ENCODE measurements at places on chromosomes 2 and 18.

- DNase-seq: no peak
Observed at GRCh38 chr2:68791914-68792313, 57.3 kb downstream of the ARHGAP25 start.

GRCh38 chr2:121925466-121925865, 170.0 kb downstream of the TSN start:
- DNase-seq: no peak

- no peak for DNase-seq
Observed at GRCh38 chr2:152449578-152449977, 114.6 kb downstream of the FMNL2 start.

- DNase-seq: peak; percentile 38
Observed at GRCh38 chr2:241218131-241219029, 29.9 kb downstream of the ANO7 start.

- DNase-seq: no peak
Observed at GRCh38 chr2:76867854-76868253, 654.3 kb downstream of the LRRTM4 start.

DNA sequence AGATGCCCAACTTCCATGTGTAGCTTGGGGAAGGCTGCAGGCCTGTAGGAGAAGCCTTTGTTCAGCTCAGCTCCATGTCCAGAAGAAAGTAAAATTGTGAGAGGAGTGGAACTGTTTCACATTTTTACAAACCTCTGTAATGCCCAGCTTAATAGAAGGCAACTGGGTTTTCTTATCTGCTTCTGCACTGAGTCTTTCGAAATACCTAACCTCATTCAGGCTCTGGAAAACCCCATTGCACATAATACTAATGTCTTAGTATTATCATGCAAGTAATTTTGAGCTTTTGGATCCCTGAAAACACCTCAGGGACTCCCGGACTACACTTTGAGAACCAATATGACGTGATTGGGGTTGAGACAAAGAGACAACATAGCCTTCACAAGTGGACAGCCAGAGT, 5.8 kb downstream of the SMIM21 start:
- DNase-seq: no peak

- DNase-seq: no peak
Observed at GRCh38 chr2:18752022-18752493, 162.7 kb upstream of the NT5C1B start.

- no peak for DNase-seq
Observed at GRCh38 chr2:177058747-177059146, 153.8 kb upstream of the HNRNPA3 start.

GRCh38 chr18:58896268-58896667, 31.6 kb downstream of the ZNF532 start:
- DNase-seq: no peak

DNA sequence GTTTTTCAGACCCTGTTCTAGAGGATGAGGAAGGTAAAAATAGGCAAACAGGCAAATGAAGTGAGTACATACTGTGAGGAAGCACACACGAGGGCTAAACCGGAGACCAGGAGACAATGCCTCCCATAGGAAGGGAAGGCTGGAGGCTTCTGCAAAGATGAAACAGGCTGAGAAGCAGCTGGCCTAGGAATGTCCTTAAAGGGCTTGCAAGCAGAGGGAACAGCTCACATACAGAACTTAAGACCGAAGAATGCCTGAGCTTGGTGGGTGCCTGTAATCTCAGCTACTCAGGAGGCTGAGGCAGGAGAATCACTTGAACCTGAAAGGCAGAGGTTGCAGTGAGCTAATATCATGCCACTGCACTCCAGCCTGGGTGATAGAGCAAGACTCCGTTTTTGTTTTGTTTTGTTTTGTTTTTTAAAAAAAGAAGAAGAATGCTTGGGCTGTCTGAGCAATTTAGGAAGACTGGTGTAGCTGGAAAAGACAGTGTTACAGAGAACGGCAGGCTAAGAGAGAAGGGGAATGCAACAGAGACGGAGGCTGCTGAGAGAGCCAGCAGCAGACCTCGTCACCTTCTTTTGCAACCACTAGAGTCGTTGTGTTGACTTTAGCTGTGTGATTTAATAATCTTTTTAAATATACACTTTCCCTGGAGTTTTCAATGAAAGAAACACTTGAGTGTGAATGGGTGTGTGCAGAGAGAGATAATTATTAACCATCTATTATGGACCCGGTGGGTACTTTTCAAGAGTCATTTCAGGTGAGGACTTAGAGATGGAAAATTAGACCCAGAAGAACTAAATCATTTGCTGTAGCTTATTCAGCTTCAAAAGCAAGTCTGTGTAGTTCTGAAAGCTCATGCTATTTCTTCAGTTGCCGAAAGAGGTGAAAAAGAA, 232.8 kb downstream of the GALR1 start:
- DNase-seq: no peak

GRCh38 chr18:77118256-77119090, 14.1 kb downstream of the MBP start:
- no peak for DNase-seq

GRCh38 chr2:159614534-159615366, 1.6 kb downstream of the BAZ2B start:
- DNase-seq: no peak

DNA sequence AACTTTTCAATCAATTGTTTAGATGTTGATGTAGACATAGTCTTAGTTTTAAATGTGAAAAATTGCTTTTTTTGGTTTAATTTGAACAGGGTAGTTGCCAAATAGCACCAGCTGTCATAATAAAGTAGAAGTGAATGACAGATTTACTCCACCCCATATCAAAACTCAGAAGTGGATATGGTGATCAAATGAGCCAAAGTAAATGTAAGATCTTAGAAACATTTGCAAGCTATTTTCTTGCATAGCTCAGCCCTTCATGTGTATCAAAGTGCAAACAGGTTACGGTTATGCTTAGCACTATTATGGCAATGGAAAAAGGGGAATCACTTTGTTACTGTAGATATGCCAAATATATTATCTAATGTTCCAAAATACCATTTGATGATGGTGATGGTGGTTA, 540.9 kb upstream of the NRP2 start:
- DNase-seq: no peak

GRCh38 chr2:159228081-159228581, 58.4 kb downstream of the WDSUB1 start:
- DNase-seq: no peak

GRCh38 chr2:240737512-240737911, 45.8 kb downstream of the AQP12A start:
- no peak for DNase-seq

DNA sequence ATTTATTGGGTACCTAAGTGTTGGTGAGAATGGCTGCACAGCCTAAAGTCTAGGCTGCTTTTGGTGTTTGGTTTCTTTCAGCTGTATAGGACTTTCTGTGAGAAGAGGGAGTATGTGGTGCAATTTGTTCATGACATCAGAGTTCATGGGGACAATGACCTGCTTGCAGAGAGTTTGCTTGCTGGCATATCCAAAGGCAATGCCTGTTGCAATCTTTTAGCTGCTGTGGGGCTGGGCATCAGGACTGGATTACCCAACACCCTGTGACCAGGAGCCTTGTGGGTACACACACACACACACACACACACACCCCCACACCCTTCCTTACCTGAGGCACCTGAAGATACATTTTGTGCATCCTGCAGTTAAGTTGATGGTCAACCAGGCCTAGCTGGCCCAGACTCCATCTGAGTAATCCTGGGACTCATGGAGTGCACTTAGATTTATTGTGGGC, 68.4 kb downstream of the LIPG start:
- peak; percentile 81 for DNase-seq

GRCh38 chr2:47043142-47043890, 111.8 kb downstream of the STPG4 start:
- peak; percentile 88 for DNase-seq

DNA sequence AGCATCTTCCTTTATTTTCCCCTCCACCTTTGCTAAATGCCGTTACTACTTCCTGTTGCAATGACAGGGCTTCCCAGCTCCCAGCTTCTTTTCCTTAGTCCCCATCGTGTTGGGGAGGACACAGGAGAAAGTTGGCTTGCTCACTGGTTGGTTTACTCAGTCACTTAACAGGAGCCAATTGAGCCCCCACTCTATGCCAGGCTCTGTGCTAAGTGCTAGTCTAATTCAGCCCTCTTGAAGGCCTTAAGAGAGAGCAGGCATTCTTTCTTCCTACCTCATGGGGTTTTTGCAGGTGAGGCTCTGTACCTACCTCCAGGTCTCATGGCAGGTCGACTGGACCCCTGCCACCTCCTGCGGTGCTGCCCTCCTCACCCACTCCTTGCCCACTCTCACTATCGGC, 20.1 kb downstream of the TANC1 start:
- no peak for DNase-seq

DNA sequence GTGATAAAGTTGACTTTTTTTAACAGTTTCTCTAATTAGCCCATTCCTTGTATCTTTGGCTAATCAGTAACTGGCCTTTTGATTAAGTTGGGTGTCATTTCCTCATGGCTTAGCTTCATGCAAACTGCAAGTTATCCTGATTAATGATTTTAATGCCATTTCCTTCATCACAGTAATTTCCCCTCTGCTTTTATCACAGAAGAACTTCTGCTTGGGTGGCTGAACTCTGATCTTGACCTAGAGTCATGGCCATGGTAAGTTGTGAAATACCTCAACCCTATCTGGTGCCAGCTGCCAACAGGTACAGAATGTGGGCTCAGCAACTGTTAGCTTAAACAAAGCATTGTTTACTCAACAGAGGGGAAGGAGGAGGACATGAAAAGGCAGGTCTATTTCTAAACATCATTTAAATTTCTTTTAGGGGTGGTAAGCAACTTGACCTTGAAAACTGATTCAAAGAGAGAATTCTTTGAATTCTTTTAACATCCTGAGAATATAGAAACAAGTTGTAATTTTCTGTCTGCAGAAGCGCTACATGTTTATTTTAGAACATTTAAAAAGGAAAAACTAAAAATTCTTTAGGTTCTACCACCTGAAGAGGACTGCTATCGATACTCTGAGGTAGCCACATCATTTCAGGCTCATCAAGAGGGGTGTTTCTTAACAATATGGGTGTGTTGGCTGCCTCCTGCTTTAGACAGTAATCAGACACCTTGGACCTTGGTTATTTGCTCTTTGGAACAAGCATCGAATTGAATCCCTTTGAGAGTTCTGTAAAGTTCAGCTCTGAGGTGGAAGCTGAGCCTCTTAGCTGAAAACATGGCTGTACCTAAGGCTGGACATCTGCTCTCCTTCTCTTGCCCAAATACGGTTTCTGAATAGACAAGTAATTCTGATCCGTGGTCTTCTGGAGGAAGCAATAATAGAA, 39.7 kb downstream of the ANXA4 start:
- DNase-seq: no peak

DNA sequence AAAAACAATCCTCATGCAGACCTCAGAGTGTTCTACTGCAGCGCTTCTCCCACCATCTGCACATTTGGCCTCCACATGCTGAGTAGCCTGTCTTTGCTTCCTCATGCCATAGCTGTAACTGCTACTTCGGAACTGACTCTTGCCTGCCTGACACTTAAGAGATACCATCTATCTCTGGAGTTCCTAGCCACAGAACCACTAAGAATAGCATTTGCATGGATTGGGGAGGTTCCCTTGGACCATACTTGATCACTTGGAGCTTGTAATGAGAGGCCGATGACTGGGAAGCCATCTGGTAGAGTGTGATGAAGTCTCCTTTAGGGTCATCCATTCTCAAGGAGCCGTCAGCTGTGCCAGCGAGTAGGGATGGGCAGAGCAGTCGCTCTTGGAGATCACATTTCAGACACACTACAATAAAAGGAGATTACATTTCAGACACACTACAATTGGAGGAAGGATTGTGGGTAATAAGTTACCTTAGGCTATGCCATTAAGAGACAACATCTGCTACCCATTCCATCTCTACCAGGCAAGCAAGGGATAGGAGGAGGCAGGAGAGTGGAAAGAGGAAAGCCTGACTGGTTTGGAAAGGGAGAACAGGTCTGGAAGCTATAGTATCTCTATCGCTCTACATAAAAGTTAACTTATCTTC, 21.8 kb downstream of the DOK1 start:
- DNase-seq: no peak

- no peak for DNase-seq
Observed at GRCh38 chr2:123453046-123453700, 571.9 kb upstream of the CNTNAP5 start.

DNA sequence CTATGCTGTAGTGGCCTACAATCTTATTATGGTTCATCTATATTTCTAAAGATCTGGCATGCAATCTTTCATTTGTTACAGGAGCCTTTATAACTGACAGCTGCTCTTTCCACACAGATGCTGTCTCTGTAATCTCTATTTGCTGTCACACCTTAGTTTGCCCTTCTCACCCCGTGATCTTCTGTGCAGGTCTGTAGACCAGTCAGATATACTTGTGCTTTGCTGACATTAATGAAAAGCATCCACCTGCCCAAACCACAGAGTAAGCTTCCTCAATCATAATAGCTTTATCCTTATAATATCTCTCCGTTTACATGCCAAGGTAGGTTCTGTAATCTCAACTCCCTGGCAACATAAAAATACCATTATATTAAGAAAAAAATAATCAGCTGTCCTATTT, 122.4 kb downstream of the GRB14 start:
- DNase-seq: no peak

GRCh38 chr2:96137321-96138178, 752 bp downstream of the ASTL start:
- DNase-seq: no peak

- no peak for DNase-seq
Observed at GRCh38 chr2:60302377-60303126, 250.9 kb downstream of the BCL11A start.

- DNase-seq: peak; percentile 31
Observed at GRCh38 chr2:24382363-24383073, 22.2 kb upstream of the ITSN2 start.

- DNase-seq: no peak
Observed at GRCh38 chr18:68040198-68040597, 523.7 kb upstream of the DSEL start.

DNA sequence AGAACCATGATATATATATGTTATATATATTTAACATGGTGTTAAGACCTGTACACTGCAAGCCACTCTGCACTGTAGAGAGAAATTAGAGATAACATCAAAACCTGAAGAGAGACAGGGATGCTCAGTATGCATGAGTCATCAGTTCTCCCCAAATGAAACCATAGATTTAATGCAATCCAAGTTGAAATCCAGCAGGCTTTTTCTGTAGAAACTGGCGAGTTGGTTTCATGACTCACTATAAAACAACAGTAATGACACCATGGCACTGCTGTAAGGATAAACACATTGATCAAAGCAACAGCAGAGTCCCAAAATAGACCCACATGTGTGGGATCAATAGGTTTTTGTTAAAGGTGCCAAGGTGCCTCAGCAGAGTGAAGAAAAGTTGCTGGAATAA, 65.8 kb downstream of the RTP5 start:
- no peak for DNase-seq

GRCh38 chr2:29189052-29189451, 73.8 kb downstream of the CLIP4 start:
- DNase-seq: no peak

GRCh38 chr2:159497256-159497655, 119.1 kb downstream of the BAZ2B start:
- DNase-seq: no peak

DNA sequence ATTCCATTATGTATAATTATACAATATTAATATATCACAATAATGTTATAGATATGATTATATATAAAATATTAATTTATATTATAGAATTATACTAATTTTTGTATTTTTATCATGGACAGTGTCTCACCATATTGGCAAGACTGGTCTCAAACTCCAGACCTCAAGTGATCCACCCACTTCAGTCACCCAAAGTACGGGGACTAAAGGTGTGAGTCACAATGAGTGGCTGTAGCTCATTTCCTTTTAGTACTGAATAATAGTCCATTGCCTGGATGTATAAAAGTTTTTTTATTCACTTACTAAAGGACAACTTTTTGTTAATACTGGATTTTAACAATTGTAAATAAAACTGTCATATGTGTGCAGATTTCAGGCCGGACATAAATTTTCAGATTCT, 417.6 kb upstream of the LINC00305 start:
- DNase-seq: no peak

All from gastrocnemius medialis (tissue), 4 donors.